ENCODE measurements at places on chromosomes 13 and 19. TPM values are rescaled to one million over a fixed set of nuclear protein-coding genes. Genes with fewer than 3 reads are reported as not detected.
A peak's percentile ranks its signal among the peaks of the same experiment; 100 is the strongest.

Gene GDF15
- 2.7 TPM for total RNA-seq

Gene URI1
- total RNA-seq: 34.7 TPM

Gene LAIR2
- not detected for total RNA-seq

GRCh38 chr19:9981406-9982260 lies 28.7 kb downstream of the COL5A3 start:
- no peak overlapping the region for H3K4me3 ChIP-seq
- H3K4me1 ChIP-seq: peaks cover 11% of the 10 kb centered on the region
- H3K27me3 ChIP-seq: no peaks in the 10 kb centered on the region

GRCh38 chr13:21690955-21691354 lies 20.1 kb downstream of the FGF9 start:
- H3K36me3 ChIP-seq: no peaks in the 10 kb centered on the region
- H3K4me3 ChIP-seq: no peak overlapping the region
- no peaks in the 10 kb centered on the region for H3K4me1 ChIP-seq

- H3K4me1 ChIP-seq: no peaks in the 10 kb centered on the region
- no peak overlapping the region for H3K4me3 ChIP-seq
- H3K27ac ChIP-seq: no peak overlapping the region
- no peak for DNase-seq
- no peaks in the 10 kb centered on the region for H3K36me3 ChIP-seq
These were observed 2486.0 kb upstream of the PCDH20 start for GRCh38 chr13:63901630-63902029.

DNA sequence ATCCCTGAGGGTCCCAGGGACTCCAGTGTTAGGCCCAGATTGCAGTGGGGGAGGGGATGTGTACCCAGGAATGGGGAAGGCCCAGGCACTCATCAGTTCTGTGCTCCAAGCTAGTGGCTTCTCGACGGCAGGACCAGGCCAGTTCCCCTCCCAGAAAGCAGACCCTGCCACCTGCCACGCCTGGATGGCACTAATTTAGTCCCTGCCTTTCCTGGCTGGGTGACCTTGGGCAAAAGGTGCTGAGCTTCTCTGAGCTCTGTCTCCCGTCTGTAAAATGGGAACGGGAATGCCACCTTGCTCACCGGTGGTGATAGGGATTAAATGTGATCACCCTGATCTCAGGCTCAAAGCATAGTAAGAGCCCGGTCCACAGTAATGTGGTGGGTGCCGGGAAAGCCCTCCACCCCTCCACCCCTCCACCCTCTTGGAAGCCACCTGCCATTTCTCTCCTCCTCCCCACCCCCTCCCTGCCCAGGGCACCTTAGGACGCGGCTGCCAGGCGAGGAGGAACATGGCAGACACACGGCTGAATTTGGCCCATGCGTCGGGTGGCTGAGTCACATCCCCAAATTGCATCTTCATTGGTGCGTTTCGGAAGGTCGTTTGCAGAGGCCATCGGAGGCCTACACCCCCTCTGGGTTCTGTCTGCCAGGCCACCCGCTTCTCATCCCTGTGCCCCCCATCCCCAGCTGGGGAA lies 2.3 kb downstream of the KCNN1 start:
- H3K27ac ChIP-seq: no peak overlapping the region
- H3K4me1 ChIP-seq: peaks cover 6% of the 10 kb centered on the region
- no peak overlapping the region for H3K4me3 ChIP-seq
- DNase-seq: no peak
- H3K27me3 ChIP-seq: peaks cover 4% of the 10 kb centered on the region
- no peaks in the 10 kb centered on the region for H3K36me3 ChIP-seq

- no peaks in the 10 kb centered on the region for H3K4me1 ChIP-seq
- no peaks in the 10 kb centered on the region for H3K27me3 ChIP-seq
- no peaks in the 10 kb centered on the region for H3K36me3 ChIP-seq
- H3K27ac ChIP-seq: no peak overlapping the region
- no peak overlapping the region for H3K4me3 ChIP-seq
- no peak for DNase-seq
These were observed 25.3 kb upstream of the CEACAM20 start for GRCh38 chr19:44554641-44555246.

GRCh38 chr19:38868551-38868950 lies 9.5 kb downstream of the RINL start:
- H3K27me3 ChIP-seq: no peaks in the 10 kb centered on the region
- H3K4me1 ChIP-seq: peaks cover 21% of the 10 kb centered on the region
- no peak for DNase-seq
- H3K36me3 ChIP-seq: no peaks in the 10 kb centered on the region

DNA sequence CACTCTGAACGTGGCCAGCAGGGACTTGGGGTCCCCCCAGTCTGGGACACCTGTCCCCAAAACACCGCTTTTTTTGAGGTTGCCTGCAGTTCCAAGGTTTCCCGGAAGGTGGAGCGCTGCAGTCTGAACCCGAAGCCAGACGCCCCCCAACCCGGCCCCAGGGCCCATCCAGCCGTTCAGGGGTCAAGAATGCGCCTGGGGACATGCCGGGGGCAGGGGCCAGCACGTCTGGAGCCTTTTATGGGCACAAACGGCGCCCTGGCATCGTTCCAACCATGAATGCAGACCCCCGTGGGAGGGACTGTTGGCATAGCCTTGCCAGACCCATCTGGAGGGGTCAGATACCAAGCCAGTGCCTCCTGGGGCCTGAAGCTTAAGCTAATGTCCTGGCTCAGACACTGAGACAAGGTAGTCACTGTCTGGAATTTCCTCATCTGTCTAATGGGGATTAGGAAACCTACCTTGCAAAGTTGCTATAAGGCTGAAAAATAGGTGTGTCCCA lies 6.9 kb downstream of the S1PR5 start:
- no peak for DNase-seq
- H3K27ac ChIP-seq: no peak overlapping the region
- H3K27me3 ChIP-seq: no peaks in the 10 kb centered on the region
- peaks cover 8% of the 10 kb centered on the region for H3K4me1 ChIP-seq
- H3K36me3 ChIP-seq: no peaks in the 10 kb centered on the region

- H3K27ac ChIP-seq: peak overlapping the region; percentile 74
- no peaks in the 10 kb centered on the region for H3K4me1 ChIP-seq
- H3K4me3 ChIP-seq: no peak overlapping the region
- H3K27me3 ChIP-seq: no peaks in the 10 kb centered on the region
- no peaks in the 10 kb centered on the region for H3K36me3 ChIP-seq
These were observed 90.1 kb downstream of the RGCC start for GRCh38 chr13:41547251-41548000.

- H3K4me3 ChIP-seq: no peak overlapping the region
- no peaks in the 10 kb centered on the region for H3K27me3 ChIP-seq
- H3K27ac ChIP-seq: no peak overlapping the region
- H3K36me3 ChIP-seq: peaks cover 16% of the 10 kb centered on the region
These were observed 38.8 kb downstream of the MYO9B start for GRCh38 chr19:17114414-17114831.

GRCh38 chr13:113413898-113414282 lies 39.4 kb downstream of the ADPRHL1 start:
- no peaks in the 10 kb centered on the region for H3K27me3 ChIP-seq
- no peaks in the 10 kb centered on the region for H3K4me1 ChIP-seq
- H3K36me3 ChIP-seq: no peaks in the 10 kb centered on the region
- DNase-seq: no peak
- peak overlapping the region; percentile 94 for H3K27ac ChIP-seq

- H3K36me3 ChIP-seq: no peaks in the 10 kb centered on the region
- no peak overlapping the region for H3K27ac ChIP-seq
- no peaks in the 10 kb centered on the region for H3K27me3 ChIP-seq
These were observed 7.7 kb upstream of the FGF9 start for GRCh38 chr13:21663197-21663596.

DNA sequence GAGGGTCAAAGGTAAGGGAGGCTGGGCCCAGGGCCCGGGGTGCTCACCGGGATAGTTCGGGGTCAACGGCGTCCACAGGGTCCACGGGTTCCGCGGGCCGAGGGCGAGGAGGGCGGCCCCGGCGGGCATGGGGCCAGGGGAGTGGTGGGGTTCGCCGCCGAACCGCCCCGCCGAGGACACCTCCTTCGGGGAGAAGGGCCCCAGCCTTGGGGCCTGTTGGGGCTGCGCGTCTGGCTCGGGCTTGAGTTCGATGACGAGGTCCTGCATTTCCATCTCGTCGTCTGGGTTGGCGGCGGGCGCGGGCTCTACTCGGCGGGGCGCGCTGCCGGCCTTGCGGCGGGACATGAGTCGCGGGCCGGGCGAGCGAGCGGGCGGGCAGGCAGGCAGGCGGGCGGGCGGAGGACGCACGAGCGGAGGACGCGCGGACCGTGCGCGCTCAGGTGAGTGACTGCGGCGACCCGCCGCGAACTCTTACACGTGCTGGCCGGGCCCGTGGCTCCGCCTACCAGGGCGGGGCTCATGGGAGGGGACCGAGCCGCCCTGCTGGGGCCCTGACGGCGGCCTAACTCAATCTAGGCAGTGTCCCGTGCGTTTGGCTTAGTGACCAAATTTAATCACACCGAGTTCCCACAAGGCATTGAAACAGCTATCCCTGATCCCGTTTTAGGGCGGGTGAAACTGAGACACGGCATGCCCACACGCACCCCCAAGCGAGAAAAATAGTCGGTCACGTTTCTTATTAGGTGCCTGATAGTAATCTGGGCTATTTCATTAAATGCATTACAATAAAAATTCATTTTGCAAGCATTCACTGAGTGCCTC lies at the start of gene ZNF296:
Gene ZNF296, minus strand, starts transcription at position 450 of the 822 bp plus-strand sequence. Its CDS starts 105 bp downstream, at position 345.
- H3K27ac ChIP-seq: peak within 1 kb of the TSS; percentile 23
- no peaks in the 10 kb centered on the region for H3K27me3 ChIP-seq
- H3K4me1 ChIP-seq: no peaks in the 10 kb centered on the region
- peaks cover 5% of the 10 kb centered on the region for H3K36me3 ChIP-seq
- peak; percentile 64 for DNase-seq

GRCh38 chr19:15291548-15292021 lies 40.8 kb downstream of the BRD4 start:
- no peaks in the 10 kb centered on the region for H3K4me1 ChIP-seq
- no peaks in the 10 kb centered on the region for H3K27me3 ChIP-seq
- H3K27ac ChIP-seq: no peak overlapping the region
- no peaks in the 10 kb centered on the region for H3K36me3 ChIP-seq
- DNase-seq: no peak
- no peak overlapping the region for H3K4me3 ChIP-seq

DNA sequence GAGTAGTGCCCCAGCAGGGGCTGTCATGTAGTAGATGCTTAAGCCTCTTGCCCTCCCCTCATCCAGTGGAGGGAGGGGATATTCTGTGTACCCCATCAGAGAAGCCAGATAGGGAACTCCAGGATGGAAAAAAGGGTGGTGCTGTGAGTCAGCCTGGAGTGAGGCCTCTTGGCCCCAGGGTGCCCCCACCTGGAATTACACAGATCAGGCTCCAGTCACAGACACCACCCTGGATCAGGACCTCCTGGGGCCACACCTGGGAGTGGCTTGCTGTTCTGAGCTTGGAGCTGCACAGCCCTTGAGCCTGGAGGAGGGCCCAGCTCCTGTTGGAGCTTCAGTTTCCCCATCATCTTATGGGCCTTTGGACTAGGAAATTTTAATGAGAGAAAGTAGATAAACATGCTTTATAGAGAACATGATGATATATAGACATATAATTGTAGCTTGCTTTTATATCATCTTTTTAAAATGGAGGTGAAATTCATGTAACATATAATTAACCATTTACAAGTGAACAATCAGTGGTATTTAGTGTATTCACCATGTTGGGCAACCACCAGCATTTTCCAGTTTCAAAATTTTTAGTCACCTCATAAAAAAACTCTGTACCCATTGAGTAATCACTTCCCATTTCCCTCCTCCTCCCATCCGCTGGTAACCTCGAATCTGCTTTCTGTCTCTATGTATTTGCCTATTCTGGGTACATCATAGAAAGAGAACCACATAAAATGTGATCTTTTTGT lies 24.6 kb downstream of the CYP4F22 start:
- no peak for DNase-seq
- H3K27me3 ChIP-seq: no peaks in the 10 kb centered on the region
- no peak overlapping the region for H3K4me3 ChIP-seq
- no peaks in the 10 kb centered on the region for H3K4me1 ChIP-seq
- no peaks in the 10 kb centered on the region for H3K36me3 ChIP-seq
- no peak overlapping the region for H3K27ac ChIP-seq

DNA sequence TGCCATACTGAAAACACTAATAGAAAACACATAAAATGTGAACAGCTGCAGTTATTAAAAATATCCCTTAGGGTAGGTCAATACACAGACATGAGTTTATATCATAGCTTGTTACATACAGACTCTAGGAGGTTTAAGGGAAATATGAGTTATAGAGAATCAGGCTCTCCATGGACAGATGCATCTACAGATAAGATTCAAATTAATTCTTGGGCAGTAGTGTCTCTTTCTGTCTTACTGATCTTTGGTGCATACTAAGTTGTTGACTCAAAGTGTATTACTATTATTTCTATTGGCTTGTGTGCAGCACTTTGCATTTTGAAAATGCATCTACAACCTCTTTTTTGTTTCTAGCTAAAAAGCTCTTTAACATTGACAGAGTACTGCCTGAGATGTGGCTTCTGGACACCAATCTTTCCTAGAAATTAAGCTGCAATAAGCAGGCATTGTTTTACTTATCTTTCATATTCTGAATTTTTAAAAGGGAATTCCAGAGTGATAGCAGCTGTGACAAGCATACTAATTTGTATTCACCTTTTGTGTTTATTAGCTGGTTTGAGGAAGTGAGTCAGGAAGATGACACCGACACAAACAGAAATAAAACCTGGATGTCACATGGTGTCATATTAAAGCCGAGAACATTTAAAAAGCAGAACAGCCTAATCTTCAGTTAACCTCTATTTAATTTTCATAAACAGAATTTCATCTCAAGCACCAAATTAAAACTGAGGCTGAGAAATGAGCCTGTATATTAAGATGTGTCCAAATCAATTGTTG lies 399.0 kb downstream of the PCDH9 start:
- no peaks in the 10 kb centered on the region for H3K27me3 ChIP-seq
- no peak overlapping the region for H3K27ac ChIP-seq
- H3K4me3 ChIP-seq: no peak overlapping the region
- no peak for DNase-seq
- peaks cover 20% of the 10 kb centered on the region for H3K4me1 ChIP-seq

DNA sequence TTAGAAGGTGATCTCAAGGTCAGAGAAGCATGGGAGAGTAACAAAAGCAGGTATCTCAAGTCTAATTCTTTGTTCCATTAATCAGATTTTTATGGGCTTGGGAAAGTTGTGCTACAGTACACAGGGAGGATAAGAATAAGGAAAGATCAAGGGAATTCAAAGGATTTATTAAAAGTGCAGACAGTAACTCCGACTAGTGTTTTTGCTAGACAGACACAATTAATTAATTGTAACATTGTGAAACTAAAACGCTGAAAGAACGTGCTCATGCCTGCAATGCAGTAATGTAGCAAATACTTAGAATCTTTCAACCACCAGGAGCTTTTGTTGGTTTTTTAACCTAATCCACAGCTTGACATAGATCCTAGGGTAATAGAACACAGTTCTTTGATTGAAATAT lies 221.5 kb downstream of the DACH1 start:
- no peaks in the 10 kb centered on the region for H3K27me3 ChIP-seq
- H3K4me3 ChIP-seq: no peak overlapping the region
- no peak for DNase-seq
- H3K4me1 ChIP-seq: no peaks in the 10 kb centered on the region
- H3K36me3 ChIP-seq: no peaks in the 10 kb centered on the region

Measured in right atrium auricular region (tissue), 2 donors.